Heart left ventricle (tissue), 16 donors: ENCODE measurements at places on chromosomes 1 and 21.

DNA sequence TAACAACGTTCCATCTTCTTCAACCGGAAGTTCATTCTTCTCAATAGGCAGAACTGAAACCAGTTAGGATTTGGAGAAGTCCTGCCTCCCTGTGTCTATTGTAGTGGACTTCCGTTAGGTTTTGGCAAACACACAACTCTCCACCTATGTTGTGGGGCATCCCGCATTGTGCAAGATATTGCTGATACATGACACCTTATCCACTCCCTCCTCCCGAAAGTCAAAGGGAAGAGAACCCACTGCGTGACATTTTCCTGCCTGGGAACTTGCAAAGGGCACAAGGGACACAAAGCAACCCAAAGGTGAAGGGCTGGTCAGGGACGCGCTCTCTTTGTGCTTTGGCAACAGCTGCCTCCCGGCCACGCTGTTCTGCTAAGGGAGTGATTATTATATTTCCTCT, 164.8 kb downstream of the TPR start:
- H3K4me1 ChIP-seq: no peaks in the 10 kb centered on the region
- DNase-seq: no peak
- H3K36me3 ChIP-seq: no peaks in the 10 kb centered on the region
- H3K27ac ChIP-seq: no peak overlapping the region
- no peak overlapping the region for H3K4me3 ChIP-seq

- no peak overlapping the region for H3K27ac ChIP-seq
- DNase-seq: no peak
- H3K4me1 ChIP-seq: no peaks in the 10 kb centered on the region
- no peak overlapping the region for H3K4me3 ChIP-seq
- H3K36me3 ChIP-seq: no peaks in the 10 kb centered on the region
These were observed 28.2 kb upstream of the RPF1 start for GRCh38 chr1:84450910-84451309.

DNA sequence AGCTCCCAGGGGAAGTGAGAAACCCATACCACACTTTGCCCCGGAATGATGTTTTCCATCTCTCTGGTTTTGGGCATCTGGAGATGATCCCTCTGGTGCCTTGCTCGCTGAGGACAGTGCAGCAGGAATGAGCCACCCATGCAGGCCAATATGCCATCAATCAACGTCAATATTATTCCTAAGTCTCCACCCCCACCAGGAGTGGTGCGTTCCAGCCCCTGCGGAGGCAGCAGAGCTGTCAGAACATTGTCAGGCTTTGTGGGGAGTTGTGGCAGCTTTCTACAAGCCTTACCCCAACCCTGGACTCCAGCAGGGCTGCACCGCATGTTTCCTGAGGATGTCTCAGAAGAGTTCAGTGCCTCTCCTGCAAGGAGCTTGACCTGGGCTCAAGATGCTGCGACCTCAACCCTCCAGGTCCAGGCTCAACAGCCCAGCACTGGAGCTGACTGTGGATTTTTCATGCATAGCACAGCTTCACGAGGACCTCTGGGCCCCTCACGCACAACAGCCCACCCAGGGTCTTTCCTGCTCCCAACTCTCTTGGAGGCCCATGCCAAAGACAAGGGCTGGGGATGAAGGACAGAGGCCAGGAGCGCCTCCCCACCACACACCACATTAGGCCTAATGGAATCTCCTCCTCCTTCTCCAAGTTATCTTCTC, 67.5 kb downstream of the PSMG1 start:
- H3K4me3 ChIP-seq: no peak overlapping the region
- no peaks in the 10 kb centered on the region for H3K36me3 ChIP-seq
- H3K27ac ChIP-seq: no peak overlapping the region
- H3K27me3 ChIP-seq: no peaks in the 10 kb centered on the region

DNA sequence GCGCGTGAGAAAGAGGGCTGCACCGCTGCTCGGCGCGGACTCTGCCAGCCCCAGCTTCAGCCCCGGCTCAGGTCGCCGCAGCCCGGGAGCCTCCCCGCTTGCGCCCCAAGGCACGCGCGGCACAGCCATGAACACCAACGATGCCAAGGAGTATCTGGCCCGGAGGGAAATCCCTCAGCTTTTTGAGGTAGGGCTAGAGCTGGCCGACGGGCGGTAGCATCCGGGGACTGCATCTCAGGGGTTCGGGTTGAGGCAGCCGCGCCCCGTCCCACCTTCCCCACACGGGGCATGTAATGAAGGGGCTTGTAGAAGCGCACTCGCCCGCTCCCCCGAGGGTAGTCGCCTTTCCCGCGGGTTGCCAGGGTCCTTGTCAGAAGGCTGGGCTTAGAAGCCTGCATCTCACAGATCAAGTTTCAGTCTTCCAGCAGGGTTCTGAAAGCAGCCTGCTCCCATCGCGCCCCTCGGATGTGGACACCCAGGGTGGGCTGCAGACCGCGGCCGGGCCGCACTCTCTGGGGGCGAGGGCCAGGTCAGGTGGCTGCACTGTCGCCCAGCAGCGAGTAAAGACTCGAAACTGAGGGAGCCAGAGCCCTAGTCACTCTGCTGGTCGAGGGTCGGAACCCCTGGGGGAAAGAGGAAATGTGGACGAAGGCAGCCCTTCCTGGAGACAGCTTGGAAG, 507 bp downstream of the AK5 start:
- peaks cover 39% of the 10 kb centered on the region for H3K27me3 ChIP-seq
- DNase-seq: peak; percentile 58
- H3K4me3 ChIP-seq: peak overlapping the region; percentile 35
- peaks cover 4% of the 10 kb centered on the region for H3K4me1 ChIP-seq

DNA sequence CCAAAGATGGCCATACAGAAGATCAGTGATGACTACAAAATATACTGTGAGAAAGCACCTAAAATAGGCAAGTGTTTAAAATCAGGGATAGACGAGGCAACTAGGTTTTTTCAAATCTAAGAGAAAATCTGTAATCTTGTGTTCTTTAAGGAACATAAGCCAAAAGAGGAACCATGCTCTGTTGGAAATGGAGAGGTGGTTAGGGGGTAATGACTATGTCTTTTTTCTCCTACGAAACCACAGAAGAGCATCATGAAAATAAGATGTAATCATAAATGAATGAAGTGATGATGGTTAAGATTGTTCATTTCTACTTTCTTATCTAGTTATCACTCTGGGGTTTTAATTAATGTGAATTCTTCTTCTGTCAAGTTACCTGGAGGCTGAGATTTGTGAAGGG, 43.1 kb downstream of the RGSL1 start:
- no peaks in the 10 kb centered on the region for H3K4me1 ChIP-seq
- no peak overlapping the region for H3K27ac ChIP-seq
